ENCODE measurements at places on chromosomes 3 and 15.

GRCh38 chr3:123618768-123619484 lies 34.1 kb upstream of the HACD2 start:
- DNase-seq, result no peak

DNA sequence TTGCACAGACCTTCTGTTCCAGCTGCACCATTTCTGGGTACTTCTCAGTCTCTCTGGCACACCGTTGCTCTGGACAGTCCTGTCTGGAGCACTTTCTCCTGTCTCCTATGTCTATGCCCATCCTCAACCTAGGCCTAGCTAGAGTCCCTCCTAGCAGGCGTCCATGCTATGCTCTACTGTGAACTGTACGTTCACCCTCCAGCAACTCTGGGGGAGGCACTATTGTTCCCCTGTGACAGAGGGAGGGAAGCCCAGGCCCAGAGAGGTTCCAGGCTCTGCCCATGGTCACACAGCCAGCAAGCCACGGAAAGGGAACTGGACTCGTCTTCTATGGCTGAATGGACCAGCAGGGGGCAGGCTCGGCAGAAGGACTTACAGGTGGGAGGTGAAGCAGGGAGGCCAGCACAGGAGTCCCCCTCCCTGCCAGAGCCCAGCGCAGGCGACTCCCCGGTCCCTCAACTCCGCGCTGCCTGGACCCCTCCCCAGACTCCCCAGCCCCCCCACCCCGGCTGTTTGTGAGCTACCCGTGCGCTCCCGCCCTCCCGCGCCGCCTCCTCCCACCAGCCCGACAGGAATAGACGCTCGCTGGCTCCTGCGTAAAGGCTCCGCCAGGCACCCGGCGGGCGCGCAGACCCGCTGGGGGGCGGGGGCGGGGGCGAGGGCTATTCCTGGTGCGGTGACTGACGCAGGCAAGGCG lies 1.7 kb upstream of the LINGO1 start:
- peak; percentile 7 for DNase-seq

GRCh38 chr3:8519156-8519555 lies 17.5 kb downstream of the LMCD1 start:
- DNase-seq, result no peak

- no peak for DNase-seq
Measured at GRCh38 chr3:121975702-121976302, 46.2 kb downstream of the ILDR1 start.

DNA sequence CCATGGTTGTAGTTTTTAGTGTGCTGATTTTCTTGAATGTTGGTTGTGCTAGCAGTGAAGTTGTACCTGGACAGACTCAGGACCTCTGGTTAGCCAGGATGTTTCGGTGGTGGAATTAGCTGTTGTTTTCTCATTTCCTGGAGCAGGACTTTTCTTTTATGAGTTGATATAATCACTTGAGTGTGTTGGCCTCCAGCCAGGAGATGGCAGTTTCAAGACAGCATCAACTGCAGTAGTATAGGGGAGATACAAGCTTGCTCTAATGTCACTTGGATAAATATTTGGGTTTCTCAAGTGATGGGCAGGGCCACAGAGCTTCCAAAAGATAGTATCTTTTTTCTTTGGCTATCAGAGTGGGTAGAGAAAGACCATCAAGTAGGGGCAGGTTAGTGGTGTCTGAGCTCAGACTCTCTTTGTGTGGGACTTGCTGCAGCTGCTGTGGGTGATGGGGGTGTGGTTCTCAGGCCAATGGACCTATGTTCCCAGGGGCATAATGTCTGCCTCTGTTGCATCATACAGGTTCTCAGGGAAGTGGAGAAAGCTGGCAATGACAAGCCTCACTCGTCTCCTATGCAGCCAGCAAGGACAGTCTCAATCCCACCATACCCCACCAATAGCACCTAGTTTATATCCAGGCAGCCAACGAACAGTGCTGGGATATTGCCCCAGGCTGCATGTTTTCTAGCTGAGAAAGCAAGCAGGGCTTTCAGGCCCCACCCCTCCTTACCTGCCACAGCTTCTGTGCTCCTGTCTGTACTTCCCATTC lies 14.6 kb upstream of the OR5K2 start:
- DNase-seq, result no peak

DNA sequence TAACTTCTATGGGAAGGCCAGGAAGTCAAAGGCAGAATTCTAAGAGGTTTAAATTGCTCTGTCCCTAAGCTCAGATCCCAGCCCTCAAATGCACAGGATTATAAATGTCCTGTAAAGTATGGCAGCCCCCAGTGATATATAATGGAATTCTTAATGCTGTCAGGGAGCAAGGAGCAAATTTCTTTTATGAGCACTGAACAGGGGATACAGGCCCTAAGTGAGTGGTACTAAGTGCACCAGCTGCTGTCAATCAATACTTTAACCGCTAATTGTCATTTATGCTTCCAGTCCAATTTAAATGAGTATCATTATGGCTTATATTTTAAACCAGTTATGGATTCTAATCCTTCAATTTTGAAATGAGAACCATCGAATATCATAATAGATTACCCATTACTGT lies 4.7 kb downstream of the SLC9A9 start:
- peak; percentile 92 for DNase-seq

GRCh38 chr3:114879059-114880031 lies 267.7 kb downstream of the ZBTB20 start:
- no peak for DNase-seq

Data from NCI-H524 treated with DMSO at 0.1 percent for 48 hours (cell line).